Uterus (tissue), 4 donors: ENCODE measurements at places on chromosomes 7 and 10. TPM values are rescaled to one million over a fixed set of nuclear protein-coding genes. Genes with fewer than 3 reads are reported as not detected.

Gene TNRC18
- total RNA-seq, result 179 TPM

Gene NAT16
- not detected for total RNA-seq

DNA sequence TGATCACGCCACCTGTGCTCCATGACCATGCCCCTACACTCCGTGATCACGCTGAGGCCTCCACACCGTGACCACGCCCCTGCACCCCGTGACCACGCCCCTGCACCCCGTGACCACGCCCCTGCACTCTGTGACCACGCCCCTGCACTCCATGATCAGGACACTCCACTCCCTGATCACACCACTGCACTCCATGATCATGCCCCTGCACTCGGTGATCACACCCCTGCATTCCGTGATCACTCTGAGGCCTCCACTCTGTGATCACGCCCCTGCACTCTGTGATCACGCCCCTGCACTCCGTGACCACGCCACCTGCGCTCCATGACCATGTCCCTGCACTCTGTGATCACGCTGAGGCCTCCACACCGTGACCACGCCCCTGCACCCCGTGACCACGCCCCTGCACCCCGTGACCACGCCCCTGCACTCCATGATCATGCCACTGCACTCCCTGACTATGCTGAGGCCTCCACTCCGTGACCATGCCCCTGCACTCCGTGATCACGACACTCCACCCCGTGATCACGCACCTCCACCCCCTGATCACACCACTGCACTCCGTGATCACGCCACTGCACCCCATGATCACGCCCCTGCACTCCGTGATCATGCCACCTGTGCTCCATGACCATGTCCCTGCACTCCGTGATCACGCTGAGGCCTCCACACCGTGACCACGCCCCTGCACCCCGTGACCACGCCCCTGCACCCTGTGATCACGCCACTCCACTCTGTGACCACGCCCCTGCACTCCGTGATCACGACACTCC lies 27.7 kb downstream of the STK32C start:
- no peak overlapping the region for H3K27ac ChIP-seq
- no peaks in the 10 kb centered on the region for H3K27me3 ChIP-seq
- DNase-seq, result no peak
- no peak overlapping the region for H3K4me3 ChIP-seq
- H3K4me1 ChIP-seq, result no peaks in the 10 kb centered on the region

DNA sequence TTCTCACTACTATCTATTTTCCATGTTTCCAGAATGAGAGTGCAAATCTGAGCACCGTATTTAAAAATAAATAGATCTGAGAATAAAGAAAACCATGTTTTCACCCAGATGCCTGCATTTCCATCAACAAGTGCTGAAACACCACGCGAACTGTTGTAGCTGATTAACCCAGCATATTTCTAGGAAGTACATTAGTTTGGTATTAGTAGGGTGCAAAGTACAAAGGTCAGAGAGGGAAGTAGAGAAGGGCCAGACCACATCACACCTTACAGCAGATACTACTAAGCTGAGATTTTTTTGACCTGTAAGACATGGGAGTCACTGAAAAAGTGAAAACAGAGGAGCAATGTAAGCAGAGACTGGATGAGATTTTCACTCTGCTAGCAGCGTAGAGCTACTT lies 181.3 kb downstream of the IMMP2L start:
- H3K4me3 ChIP-seq, result no peak overlapping the region
- no peaks in the 10 kb centered on the region for H3K36me3 ChIP-seq
- H3K27ac ChIP-seq, result no peak overlapping the region
- no peaks in the 10 kb centered on the region for H3K27me3 ChIP-seq
- no peak for DNase-seq

DNA sequence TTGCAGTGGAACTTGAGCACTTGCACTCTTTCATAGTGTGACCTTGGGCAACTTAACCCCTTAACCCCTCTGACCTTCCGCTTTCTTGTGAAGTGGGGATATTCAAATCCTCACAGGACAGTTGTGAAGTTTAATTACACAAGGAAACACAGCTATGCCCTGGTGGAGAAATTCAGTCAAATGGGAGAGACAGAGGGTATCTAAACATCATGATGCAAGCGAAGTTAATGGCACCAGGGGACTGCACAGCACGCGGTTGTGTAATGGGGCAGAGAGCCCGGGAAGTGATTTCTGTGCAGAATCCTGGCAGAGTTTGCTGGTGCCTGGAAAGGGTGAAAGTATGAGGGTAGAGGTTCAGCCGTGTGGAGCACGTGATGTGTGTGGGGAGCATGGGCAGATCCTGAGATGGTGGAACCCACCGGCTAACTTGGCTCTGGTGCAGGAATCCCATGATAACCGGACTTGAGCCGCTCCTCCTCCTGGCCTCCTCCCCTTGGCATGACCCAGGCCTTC lies 51.7 kb downstream of the SNX10 start:
- no peaks in the 10 kb centered on the region for H3K27me3 ChIP-seq
- no peak for DNase-seq
- H3K36me3 ChIP-seq, result no peaks in the 10 kb centered on the region
- H3K4me3 ChIP-seq, result no peak overlapping the region
- no peak overlapping the region for H3K27ac ChIP-seq

- no peak overlapping the region for H3K4me3 ChIP-seq
- no peaks in the 10 kb centered on the region for H3K36me3 ChIP-seq
- no peaks in the 10 kb centered on the region for H3K27me3 ChIP-seq
These were observed 23.1 kb downstream of the ZC3HAV1 start for GRCh38 chr7:139086454-139086853.

DNA sequence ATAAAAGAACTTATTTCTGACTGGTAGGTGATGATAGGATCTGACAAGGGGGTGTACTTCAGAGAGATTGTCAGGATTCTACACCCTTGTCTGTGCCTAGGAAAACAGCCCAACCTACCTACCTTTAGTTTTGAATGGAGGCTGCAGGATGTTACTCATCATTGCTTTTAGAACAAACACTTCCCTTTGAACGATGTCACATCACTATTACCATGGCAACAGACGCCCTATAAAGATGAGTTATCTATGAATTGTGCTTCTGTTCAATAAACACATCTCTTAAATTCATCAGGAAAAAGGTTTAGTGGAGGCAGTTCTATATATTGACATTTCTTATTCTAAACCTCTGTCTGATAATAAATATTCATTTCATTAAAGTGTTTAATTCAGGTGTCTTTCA lies 362.4 kb downstream of the CNTNAP2 start:
- no peaks in the 10 kb centered on the region for H3K27me3 ChIP-seq
- no peak for DNase-seq
- no peak overlapping the region for H3K4me3 ChIP-seq
- H3K36me3 ChIP-seq, result no peaks in the 10 kb centered on the region
- no peaks in the 10 kb centered on the region for H3K4me1 ChIP-seq

DNA sequence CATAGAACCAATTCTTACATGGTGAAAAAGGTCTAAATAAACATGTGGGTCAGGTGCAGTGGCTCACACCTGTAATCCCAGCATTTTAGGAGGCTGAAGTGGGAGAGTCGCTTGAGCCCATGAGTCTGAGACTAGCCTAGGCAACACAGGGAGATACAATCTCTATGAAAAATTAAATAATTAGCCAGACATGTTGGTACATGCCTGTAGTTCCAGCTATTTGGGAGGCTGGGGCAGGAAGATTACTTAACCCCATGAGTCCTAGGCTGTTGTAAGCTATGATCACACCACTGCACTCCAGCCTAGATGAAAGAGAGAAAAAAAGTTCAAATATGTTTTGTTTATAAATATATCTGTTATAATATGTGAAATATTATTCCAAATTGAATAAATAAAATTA lies 643.6 kb downstream of the IPMK start:
- no peak for DNase-seq
- no peaks in the 10 kb centered on the region for H3K4me1 ChIP-seq
- H3K36me3 ChIP-seq, result no peaks in the 10 kb centered on the region
- H3K27me3 ChIP-seq, result no peaks in the 10 kb centered on the region

DNA sequence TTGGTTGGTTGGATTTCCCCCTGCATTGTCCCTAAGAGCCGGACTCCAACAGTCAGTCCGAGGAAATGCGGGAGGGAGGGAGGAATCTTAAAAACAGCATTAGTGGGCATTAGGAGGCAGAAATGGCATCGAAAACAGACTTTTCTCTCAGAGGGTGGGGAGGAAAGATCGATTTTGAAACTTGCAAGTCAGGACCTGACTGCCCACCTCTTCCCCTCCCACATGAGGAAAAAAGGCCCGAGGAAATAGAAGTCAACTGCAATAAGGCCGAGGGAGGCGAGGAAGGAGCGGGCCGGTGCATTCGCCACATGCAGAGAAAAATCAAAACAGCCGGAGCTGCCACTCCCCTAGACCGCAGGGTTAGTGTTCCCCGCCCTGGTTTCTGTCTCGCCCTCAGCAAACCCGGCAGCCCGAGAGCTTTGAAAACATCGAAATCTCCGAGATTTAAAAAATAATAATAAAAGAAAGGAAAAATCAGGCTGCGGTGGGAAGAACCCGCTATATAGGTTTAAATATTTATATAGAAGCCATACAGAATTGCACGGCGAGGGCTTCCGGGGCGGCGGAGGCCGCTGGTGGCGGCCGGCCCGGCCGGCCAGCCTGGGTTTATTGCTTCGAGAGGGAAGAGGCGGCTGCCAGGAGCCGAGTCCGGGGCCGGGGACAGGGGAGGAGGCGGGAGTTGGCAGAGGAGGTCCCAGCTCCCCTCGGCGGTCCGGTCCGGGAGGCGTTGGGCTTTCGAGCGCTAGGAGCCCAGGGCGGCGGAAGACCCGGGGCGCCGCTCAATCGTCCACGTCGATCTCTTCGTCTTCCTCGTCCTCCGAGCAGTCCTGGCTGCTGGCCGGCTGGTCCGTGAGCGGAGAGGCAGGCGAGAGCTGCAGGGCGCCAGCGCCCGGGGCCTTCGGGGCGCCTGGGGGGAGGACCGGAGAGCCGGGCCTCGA lies 2.5 kb downstream of the LBX1 start:
- no peaks in the 10 kb centered on the region for H3K36me3 ChIP-seq
- no peak for DNase-seq
